ENCODE measurements at places on chromosomes 7 and 10.

DNA sequence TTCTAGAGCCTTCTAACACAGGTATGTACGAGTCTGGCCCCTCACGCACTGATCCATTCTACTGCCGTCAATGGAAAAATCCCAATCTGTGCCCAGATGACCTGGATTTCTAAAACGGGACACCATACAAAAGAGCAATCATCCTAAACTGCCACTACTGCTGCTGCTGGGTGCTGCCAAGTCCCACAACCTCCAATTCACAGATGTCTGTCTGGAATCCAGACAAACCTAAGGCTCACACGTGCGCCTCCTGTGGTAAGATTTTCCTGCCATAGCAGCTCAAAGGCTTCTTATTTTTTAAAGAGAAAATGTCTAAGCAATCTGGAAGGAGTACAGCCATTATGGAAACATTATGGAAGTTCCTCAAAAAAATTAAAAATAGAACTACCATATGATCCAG, 40.9 kb downstream of the JCAD start:
- DNase-seq = no peak

DNA sequence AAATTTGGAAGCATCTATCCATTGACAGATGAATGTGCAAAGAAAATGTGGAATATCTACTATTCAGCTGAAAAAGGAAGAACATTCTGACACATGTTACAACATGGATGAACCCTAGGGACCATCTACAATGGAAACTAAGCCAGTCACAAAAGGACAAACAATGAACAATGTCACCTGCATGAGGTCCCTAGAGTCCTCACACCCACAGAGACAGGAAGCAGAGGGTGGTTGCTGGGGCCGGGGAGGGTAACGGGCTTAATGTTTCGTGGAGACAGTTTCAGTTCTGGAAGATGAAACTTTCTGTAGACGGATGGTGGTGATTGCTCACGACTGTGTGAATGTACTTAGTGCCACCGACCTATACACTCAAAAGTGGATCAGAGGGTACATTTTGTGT, 282.9 kb downstream of the ADARB2 start:
- DNase-seq = no peak

DNA sequence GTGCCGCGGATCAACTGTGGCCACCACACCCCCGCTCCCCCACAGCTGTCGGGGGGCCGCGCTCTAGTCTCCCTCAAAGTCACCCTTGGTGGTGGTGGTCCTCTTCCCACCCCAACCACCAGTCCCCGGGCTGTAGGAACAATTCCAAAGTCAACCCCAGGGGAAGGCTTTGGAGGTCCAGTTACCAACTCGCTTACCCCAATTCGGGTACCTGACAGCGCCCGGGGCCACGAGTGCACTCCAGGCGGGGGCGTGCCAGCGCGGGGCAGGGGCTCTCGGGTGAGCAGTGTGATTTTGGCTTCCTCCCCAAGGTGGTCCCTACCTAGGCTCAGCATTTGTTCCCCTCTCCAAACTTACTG, 584 bp upstream of the ZMIZ1 start:
- DNase-seq = no peak

GRCh38 chr10:52409928-52410327, 95.8 kb downstream of the DKK1 start:
- DNase-seq = peak; percentile 24

DNA sequence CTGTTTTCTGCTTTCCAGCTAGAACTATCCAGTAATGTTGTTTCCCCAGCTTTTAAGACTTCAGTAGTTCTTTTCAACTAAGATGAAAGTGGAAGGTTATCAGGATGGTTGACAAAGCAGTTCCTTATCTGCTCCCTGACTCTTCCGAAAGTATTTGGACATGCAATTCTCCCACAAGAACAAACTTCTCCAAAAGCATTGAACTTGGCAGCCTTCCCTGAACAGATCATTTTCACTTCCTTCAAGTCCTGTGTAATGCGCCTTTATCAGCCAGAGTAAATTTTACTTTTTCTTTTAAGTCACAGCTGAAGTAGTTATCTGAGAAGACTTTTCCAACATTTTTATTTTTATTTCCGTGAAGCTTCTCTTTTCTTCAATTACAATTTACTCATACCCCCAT, 39.7 kb downstream of the CDC14C start:
- no peak for DNase-seq

GRCh38 chr7:151018421-151019129, 5.7 kb downstream of the ATG9B start:
- peak; percentile 26 for DNase-seq

- no peak for DNase-seq
Measured at GRCh38 chr7:48617993-48618392, 306.4 kb upstream of the CDC14C start.

- no peak for DNase-seq
Measured at GRCh38 chr10:34624323-34625153, 190.6 kb downstream of the PARD3 start.

DNA sequence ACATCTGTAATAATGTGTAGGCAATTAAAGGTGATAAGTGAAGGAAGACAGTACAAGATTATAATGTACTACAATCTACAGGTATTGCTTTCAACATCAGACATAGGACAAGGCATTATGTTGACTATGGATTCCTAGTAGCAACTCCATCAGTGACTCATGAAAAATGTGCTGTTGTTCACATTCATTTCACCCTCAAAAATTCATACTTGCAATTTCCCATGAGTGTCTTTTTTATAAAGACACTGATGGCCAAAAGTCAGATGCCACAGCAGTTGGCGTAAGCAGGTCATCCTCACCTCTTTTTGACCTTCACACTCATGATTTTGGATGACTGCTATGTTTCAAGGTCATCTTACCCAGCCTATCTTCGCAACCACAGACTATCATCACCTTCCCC, 100.0 kb upstream of the AMPH start:
- DNase-seq = peak; percentile 61

DNA sequence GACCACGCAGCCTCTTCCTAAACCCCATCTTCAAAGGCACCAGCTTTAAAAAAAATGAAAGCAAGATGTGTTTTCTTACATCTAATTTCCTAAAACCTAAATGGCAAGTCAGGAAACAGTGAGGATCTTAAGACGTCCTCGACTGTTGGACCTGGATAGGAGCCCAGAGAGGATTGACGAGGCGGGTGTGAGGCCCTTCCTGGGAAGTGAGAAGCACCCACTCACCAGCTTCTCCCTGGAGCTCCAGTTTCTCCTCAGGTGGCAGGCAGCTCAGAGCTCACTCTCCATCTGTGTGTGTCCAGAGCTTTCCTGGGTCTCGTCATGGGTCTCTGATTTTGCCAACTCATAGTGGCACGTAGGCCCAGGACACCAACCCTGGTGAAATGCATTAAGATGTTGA, 614.0 kb upstream of the AUTS2 start:
- DNase-seq = no peak

DNA sequence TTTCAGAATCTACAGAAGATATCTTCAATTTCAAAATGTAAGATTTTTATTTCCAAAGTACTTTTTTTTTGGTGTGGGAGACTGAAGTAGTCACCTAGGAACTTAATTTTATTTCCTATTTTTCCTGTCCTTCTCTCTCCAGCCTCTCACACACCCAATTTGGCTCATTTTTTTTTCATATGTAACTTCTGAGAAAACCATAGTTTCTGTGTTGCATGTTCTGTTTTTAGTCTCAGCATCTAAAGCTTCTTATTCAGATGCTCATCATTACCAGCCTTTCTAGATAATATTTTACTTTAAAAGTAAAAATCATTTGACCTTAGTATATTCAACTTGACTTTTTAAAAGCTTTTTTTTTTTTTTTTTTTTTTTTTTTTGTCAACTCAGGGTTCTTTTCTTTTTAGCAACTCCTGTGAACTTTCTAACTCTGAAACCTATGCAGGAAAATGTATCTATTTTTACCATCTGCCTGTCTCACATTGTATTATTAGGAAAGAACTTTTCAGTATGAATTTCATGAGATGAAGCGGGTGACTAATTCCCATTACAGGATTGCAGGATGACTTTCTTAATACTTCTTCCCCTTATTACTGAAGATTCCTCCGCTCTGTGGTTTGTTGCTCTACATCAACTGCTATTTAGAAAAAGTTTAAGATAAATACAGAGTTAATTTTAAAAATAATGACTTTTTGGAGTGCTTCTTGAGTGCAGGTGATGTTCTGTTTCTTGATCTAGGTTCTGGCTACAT, 73.6 kb upstream of the LSM8 start:
- DNase-seq = no peak

DNA sequence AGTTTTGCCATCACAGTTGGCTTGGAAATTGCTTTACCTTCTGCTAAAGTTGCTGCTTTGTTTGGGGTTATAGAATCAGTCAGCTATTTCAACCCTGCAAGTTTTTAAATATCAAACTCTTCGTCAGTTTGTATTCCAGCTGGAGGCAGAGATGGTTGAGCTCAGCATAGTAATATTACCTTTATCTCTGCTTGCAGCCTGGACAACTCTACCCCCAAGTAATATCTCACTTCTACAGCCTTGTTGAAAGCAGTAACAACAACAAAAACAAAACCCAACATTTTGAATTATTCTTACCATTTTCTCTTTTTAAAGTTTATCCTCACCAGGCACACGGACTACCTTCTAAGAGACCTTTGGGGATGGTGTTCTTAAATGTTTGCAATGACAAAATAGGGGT, 239.1 kb upstream of the PHF14 start:
- DNase-seq = no peak

GRCh38 chr10:32446536-32447406, 831 bp downstream of the CCDC7 start:
- DNase-seq = peak; percentile 41

DNA sequence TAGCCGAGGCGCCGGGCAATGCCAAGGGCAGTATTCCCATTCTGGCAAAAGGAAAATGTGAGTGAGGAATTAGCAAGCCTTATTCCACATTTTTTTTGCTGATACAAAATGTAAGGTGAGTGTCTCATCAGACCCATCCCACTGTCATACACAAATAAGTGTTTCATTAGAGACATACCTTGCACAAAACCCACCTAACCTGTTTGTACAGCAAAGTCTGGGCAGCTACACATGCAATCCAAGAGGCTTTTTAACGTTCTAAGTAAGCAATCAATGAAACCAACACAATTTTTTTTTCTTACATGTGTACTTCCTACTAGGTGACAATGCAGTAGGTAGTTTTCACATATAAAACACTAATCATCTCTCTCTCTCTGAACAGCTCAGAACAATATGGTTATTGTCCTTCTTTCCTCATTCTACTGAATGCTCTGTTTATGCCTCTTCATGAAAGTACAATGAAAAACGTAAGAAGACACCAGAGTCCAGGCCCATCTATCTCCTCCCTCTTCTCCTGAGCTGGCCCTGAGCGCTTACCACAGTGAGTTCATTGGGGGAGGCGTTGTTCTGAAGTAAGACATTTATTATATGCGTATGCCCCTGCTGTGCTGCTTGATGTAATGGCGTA, 217.2 kb downstream of the ANK3 start:
- no peak for DNase-seq

- DNase-seq = no peak
Measured at GRCh38 chr7:115831371-115831770, 199.2 kb downstream of the TFEC start.

GRCh38 chr7:150867605-150868004, 15.3 kb downstream of the AOC1 start:
- no peak for DNase-seq

- peak; percentile 6 for DNase-seq
Measured at GRCh38 chr7:115748123-115748738, 282.3 kb downstream of the TFEC start.

DNA sequence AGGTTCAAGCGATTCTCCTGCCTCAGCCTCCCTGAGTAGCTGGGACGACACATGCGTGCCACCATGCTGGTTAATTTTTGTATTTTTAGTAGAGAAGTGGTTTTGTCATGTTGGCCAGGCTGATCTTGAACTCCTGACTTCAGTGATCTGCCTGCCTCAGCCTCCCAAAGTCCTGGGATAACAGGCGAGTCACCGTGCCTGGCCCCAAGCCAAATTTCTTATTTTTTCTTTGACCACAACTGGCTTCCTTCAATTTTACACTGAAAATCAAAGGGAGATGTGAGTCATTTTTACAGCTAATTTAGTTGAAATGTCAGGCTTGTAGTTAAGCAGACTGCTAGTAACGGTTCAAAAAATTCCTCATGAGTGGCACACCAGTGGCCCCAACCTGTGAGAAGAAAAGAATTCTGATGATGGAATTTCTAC, 7.8 kb downstream of the RNF216 start:
- peak; percentile 96 for DNase-seq

GRCh38 chr7:131948434-131949053, 392.1 kb upstream of the PODXL start:
- DNase-seq = peak; percentile 6

DNA sequence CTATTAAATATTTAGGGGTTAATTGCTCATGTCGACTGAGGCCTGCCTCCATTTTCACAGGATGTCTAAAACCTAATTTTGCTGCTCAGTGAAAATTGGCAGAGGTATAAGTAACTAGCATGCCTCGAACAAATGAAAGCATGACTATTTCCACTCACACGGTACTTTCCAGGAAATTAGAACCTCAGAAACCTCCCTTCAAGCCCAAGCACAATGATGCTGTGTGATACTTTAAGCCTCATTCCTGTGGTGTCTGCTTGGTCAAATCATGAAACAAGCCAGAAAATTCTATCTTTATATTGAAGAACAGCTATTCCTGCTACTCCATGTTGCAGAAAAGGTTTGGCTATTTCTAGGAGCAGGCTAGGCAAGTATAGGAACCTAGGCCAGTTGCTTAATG, 203.0 kb downstream of the SORCS3 start:
- no peak for DNase-seq

GRCh38 chr7:120617275-120617674, 240.7 kb downstream of the TSPAN12 start:
- no peak for DNase-seq

- DNase-seq = peak; percentile 87
Measured at GRCh38 chr7:43137811-43138210, 25.4 kb downstream of the HECW1 start.

DNA sequence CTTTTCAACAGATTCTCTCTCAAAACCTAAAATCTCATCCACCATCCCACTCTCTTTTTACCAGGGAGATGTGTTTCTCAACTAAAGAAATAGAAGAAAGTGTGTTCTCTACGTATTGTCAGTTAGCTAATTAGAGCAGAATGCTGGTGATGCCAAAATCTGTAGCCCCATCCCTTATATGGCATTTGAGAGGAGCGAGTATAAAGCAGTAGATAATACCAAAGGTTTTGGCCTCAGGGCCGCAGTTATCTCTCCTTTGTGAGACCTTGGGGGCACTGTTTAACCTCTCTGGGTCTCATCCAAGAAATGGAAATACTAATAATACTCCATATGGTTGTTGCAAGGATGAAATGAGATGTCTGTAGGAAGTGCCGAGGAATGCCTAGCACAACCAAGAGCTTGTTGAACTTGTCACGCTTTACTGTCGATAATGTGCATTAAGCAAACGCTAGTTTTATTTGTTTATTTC, 456 bp upstream of the DLD start:
- DNase-seq = no peak

- DNase-seq = no peak
Measured at GRCh38 chr7:44390701-44391100, 65.3 kb upstream of the CAMK2B start.

GRCh38 chr7:152668975-152669374, 7.0 kb downstream of the XRCC2 start:
- no peak for DNase-seq

DNA sequence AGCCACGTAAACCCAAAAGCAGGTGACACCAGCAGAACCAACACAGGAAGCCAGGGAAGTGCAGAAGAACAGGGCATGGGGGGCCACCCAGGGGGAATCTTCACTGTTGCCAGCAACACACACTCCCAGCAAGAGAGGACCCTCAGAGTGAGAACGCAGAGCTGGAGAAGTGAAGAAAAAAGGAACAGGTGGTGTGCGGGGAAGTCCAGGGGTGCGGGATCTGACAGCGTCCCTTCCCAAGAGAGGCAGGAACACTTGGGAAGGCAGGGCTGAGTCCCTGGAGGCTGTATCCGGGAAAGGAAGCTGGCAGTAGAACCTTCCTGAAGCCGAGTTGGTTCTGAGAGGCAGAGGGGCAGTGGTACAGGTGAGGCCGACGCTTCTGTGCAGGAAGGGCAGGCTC, 27.7 kb downstream of the AGAP4 start:
- DNase-seq = no peak
